ENCODE measurements at places on chromosomes 1 and 21.

GRCh38 chr1:81374481-81374880 lies 426.3 kb upstream of the ADGRL2 start:
- no peak for DNase-seq

DNA sequence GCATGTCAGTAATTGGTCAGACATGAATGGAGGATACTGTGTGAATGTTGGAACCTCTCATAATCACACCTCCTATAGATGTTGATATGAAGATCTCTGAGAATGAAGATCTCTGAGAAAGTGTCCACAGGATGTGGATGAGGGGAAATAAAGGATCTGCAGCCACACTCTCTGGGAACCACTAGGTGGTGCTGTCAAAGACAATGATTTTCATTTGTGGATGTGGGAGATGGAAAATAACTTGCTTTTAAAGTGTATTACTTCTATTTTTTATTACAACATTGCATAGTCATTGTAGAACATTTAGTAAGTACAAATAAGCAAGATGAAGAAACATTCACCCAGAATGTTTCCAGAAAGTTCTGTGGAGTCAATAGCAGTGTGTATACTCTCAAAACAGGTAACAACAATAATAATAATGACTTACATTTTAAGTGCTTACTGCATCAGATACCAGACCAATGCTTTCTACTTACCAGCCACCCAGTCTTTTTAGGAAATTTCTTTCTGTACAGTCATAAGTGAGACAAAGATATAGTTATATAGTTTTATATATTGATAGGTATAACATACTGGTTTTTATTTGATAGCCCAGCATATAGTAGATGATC lies 128.2 kb downstream of the ATG4C start:
- no peak for DNase-seq

DNA sequence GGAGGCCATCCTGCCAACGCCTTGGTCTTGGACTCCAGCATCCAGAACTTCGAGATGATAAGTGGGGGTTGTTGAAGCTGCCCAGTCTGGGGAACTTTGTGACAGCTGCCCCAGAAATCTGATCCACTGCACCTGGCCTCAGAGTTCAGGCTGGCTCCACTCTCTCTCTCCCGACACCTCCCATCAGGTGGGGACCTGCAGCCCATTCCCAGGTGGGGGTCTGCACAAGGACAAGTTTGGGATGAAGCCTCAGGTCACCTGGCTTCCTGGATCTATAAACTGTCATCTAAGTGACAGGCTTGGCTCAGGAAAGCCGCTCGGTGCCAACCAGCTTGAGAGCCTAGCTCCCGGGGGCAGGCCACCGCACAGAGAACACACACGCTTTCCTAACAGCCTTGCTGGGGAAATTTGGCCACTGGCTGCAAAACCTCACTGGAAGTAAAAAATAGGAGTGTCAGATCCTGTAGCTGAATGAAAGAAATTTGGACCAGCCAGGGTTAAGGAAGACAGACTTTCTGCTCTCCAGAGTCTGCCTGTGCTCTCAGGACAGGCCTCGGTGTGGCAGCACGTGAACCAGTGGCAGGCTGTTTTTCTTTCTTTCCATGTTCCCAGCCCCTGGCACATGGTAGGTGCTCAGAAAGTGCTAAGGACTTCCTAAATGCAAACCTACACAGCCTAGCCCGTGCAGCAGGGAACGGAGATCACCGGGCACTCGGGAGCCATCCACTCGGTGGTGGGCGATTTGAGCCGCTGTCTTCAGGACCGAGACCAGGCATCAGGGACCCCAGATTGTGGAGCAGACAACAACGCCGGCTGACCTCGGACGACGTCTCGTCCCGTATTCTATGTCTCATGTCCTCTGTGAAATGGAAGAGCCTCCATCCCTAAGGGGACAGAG lies 42.6 kb upstream of the LBR start:
- DNase-seq, result no peak

DNA sequence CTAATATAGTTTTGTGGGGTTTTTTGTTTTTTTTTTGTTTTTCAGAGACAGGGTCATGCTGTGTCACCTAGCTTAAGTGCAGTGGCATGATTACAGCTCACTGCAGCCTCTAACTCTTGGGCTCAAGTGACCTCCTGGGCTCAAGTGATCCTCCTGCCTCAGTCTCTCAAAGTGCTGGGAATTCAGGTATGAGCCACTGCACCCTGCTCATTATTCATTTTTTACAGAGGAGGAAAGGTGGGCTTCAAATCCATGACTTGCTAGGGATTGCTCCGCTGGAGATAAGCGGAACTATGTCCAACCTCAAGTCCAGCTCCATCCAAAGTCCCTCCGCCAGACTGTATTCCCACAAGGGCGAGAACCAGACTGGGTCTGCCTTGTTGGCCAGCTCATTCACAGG lies 8.0 kb upstream of the SPOCD1 start:
- DNase-seq, result no peak

GRCh38 chr1:205239078-205239477 lies 11.3 kb downstream of the TMCC2 start:
- DNase-seq, result no peak

GRCh38 chr21:31847761-31848160 lies 25.1 kb upstream of the HUNK start:
- DNase-seq, result no peak

DNA sequence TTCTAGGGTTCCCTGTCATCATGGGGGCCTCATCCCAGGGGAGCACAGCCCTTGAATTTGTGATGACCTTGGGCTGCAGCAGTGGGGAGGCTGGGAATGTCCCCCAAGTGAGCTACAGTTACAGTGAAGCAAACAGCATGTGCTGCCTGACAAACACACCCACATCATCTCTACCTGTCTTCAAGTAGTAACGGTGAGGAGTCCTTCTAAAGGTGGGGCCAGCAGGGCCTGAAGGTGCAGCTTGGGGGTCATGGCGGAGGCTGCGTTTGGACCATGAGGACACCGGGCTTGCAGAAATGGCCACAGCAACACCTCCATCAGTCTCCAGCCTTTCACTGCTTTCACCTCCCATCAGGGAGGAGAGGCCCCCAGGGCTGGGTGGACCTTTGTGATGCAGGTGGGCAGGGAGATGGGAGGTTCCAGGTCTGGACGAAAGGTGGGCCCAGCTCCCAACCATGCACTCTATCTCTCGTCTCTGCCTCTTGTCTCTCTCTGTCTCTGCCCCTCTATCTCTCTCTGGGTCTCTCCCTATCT lies 55.7 kb downstream of the WNT9A start:
- DNase-seq, result no peak

- DNase-seq, result no peak
These were observed 2.0 kb downstream of the KRTAP10-6 start for GRCh38 chr21:44590311-44590721.

- DNase-seq, result no peak
These were observed 881 bp upstream of the ACTRT2 start for GRCh38 chr1:3020263-3020909.

DNA sequence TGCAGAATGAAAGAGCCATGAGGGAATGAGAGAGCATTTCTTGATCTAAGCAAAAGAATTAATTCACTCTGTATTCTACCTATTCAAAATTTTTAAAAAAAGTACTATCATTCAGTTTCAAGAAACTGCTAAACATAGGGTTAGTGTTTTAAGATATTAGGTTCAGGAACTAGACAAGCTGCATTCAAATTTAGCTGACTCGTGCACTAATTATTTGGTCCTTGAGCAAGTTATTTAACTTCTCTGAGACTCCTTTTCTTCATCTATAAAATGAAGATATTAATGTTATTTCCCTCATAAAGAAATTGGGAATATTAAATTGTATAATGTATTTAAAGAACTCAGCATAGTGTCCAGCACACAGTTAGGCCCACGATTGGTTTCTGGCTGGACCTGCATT lies 75.0 kb upstream of the USH2A start:
- no peak for DNase-seq

DNA sequence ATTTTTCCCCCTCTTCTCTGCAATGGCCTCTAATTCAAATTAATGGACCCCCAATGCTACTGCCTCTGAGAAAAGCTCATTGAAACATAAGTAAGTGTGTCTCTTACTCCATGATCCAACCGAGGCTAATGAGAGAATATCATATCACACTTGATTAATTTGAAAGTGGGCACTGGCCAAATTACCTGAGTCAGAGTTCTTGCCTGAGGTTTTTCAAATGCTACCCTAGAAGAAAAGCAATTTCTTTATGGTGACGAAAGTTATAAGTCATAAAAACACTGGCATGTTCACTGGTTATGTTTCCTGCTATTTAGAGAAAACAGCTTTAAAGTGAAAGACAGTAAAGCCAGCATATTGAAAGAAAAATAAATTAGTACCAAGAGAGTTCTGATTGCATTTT lies 368.8 kb upstream of the TMPRSS15 start:
- DNase-seq, result no peak

DNA sequence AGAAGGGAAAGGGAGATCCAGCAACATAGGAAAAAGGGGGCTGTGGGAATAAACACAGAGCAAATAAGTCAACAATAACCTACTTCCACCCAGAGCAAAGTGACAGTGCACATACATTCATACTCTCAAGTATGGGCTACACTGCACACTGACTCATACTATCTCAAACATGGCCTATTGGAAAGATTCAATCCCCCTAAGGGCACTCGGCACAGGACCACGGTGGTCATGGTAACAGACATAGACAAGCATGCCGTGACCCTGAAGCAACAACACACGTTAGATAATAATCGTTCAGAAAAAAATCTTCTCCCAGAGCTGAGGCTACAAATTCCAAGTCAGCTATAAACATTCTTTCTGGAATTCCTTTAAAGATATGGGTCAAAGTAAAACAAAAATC lies 16.8 kb upstream of the JAK1 start:
- no peak for DNase-seq

DNA sequence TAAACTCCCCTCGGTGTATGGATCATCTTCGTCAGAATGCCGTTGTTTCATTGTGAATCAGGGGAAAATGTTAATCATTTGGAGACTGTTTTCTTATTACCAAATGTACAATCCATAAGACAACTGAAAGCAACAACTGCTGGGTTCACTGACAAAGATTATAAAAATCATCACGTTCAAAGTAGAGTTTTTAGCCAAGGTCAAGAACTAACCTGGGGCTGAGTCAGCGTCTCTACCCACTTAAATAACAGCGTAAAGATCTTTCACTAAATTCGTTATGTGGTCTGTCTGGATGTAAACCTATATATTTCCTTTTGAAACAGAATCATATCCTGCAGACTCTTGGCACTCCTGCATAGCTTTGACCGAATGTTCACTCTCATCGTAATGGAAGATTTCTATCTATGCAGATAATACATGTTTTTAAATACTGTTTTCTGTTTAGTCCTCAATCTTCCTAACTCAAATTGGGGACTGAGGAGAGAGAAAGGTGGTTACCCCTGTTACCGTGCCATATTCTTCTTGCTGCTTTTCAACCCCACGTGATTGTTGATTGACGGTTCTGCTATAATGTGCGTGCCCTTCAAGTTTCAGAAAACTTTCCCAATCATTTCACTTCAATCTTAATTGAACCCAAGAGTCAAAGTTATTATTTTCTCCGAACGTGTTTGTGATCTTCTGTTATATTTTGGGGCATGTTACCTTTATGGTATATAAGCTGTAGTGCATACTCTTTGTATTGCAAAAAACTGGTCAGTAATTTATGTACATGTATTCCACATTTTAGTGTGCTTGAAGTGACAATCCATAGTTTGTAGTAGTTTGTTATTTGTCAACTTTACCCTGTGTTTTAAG lies 15.6 kb upstream of the NCMAP start:
- DNase-seq, result no peak

DNA sequence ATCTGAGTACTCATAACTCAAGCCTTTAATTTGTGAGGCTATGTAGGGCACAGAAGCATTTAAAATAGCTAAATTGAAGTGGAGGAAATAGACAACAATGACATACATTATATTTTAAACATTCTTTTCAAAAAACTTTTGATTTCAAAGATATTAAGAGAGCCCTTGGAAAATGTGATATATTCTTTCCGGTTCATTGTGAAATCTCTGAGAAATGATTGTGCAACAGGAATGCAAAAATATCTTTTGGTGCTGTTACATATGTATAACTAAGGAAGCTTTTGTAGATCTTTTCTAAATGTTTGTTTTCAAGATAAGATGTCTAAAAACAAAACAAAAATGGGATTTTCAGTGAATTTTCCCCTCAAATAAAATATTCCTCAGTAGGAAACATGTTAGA lies 185.2 kb downstream of the LEPR start:
- no peak for DNase-seq

DNA sequence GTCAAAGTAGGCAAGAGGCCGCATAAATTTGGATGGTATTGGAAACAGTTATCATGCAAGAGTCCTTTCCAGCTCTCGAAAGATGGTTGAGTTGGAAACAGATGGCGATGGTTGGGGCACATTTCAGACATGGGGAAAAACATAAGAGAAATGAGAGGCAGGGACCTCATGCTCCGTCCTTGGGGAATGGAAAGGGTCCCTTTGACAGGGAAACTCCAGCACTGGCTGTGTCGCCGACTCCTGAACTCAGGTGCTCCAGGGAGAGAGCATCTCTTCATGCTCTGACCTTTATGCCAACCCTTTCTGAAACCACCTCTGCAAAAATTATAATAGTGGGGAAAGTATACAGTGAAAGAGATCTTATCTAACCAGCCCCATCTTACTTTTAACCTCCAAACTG lies 36.8 kb upstream of the COL6A2 start:
- no peak for DNase-seq

- DNase-seq, result no peak
These were observed 25.3 kb downstream of the RRAGC start for GRCh38 chr1:38834221-38834782.

DNA sequence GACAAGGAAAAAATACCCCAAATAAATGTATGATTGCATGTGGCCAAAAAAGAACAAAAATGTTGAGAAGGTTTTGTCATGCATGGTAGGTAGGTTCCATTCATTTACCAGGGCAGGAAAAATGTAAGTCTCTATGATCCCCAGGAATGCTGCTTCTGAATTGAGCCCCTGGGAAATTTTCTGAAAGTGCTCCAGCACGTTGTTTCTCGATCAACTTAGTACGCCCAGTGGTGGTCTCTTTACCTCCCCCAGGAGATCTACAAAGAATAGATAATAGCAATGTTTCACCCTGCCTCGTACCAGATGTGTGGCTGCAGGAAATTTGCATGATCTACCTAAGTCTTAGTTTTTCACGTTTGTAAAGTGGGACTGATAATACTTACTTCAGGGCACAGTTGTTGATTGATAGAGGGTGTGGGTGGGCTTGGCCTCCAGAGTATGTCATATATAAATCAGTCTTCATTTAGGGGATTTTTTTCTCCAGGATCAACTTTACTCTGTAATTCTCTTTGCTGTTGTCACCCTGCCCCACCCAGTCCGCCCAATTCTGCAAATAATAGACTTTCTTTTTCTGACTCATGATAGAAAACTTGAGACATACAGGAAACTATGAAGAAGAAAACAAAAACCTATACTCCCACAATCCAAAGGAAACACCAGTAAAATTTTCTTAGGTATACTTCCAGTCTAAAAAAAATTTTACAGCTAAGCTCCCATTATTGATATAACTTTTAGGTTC lies 462.0 kb upstream of the RUNX1 start:
- DNase-seq, result no peak

Data from activated CD4-positive, CD25-positive, alpha-beta regulatory T cell treated with anti-CD3 and anti-CD28 coated beads, Interleukin-2, amount 50 U/mL, for 16 hours (primary cell).